NCI-H2227 treated with DMSO at 0.1 percent for 48 hours (cell line): ENCODE measurements at places on chromosomes 12 and 14.

DNA sequence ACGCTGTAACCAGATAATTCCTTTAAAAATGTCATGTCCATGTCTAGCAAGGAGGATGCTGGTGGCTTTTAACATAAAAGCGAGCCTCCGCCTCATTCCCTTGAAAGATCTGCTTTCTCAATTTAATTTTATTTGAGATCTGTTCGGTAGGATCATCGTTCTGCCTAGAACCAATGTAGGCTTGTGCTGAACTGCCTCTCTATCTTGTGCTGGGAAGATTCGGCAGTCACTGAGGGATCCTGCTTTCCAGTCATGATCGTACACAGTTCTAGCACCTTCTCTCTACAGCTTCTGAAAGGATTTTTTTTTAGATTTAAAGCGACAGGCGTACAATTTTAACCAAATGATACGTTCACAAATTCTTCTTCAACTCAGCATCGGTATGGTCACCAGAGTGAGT lies 54.3 kb downstream of the PEBP1 start:
- peak; percentile 77 for DNase-seq

GRCh38 chr12:56298828-56299227 lies 1.3 kb downstream of the CS start:
- DNase-seq, result no peak

- DNase-seq, result no peak
Measured at GRCh38 chr12:65501093-65501621, 222.7 kb downstream of the MSRB3 start.

DNA sequence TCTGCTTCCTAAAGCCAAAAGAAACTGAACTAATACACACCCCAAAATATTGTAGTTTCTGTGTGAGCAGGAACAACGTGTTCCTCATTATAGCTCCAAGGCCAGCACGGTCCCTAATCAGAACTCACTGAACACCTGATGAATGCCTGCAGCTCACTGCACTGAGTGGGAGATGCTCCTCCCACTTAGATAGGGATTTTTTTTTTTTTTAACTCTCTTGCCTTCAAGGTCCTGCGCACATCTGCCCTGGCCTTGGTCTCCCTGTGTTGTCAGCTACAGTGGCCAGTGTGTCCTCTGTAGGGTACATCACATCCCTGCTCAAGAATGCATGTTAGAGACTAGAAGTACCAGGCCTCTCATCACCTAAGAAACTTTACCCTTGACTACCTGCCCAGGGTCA lies 44.3 kb upstream of the TMPO start:
- no peak for DNase-seq

- no peak for DNase-seq
Measured at GRCh38 chr12:124017064-124017463, 44.0 kb downstream of the ZNF664 start.

- DNase-seq, result no peak
Measured at GRCh38 chr12:19751078-19751477, 311.8 kb downstream of the AEBP2 start.

- DNase-seq, result no peak
Measured at GRCh38 chr12:19278407-19278806, 148.9 kb downstream of the PLEKHA5 start.

- DNase-seq, result no peak
Measured at GRCh38 chr12:11658791-11659190, 9.3 kb downstream of the ETV6 start.

DNA sequence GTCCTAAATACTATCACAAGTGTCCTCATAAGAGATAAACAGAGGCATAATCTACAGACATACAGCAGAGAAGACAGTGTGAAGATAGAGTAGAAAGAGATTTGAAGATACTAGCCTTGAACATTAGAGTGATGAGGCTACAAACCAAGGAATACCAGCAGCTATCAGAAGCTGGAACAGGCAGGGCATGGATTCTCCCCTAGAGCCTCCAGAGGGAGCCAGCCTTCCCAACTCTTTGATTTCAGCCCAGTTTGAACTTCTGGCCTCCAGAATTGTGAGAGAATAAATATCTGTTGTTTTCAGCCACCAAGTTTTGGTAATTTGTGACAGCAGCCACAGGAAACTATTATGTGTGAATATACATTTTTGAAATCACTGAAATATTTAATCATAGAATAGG lies 47.2 kb downstream of the CCDC91 start:
- DNase-seq, result no peak

GRCh38 chr14:32329690-32330285 lies 690 bp downstream of the AKAP6 start:
- DNase-seq, result no peak

- DNase-seq, result no peak
Measured at GRCh38 chr14:85444635-85445034, 85.3 kb upstream of the FLRT2 start.

- no peak for DNase-seq
Measured at GRCh38 chr14:62185078-62185477, 422.9 kb downstream of the SNAPC1 start.

DNA sequence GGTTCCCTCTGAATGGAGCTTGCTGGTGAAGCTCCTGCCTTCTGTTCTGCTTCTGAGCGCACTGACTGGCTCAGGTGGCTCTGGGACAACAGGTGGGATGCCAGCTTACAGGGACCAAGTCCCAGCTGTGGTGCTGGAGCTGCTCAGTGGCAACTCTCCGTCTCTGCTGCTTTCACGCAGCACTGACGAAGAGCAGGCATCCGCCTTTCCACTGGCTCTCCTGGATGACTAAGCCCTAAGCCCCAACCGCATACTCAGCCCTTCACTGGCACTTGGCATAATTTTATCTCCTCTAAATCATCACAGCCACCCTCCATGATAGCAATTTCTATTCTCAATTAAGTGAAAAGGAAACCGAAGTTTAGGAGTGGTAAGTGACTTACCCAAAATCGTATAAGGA lies 3.7 kb upstream of the RTL1 start:
- DNase-seq, result no peak

DNA sequence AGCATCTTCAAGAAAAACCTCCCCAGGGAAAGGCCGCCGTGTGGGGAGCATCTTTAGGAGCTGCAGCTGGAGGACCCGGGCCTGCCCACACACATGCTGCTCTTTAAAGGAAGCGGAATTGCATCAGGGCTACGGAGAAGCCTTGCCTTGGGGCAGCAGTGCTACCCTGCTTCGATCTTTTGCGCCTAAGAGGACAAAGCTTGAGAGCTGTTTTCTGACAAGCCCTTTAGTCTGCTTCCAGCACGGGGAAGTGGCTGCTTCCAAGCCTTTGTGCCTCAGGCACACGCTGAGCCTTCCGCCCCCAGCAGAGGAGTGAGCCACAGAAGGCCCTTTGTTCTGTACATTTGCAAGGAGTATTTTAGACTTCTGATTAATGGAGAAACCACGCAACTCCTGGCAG lies 31.5 kb downstream of the COA8 start:
- peak; percentile 45 for DNase-seq

- no peak for DNase-seq
Measured at GRCh38 chr12:110108309-110109036, 15.7 kb upstream of the IFT81 start.

GRCh38 chr12:116280595-116281290 lies 3.2 kb upstream of the MED13L start:
- no peak for DNase-seq

- DNase-seq, result no peak
Measured at GRCh38 chr12:92871116-92871515, 58.0 kb downstream of the EEA1 start.

DNA sequence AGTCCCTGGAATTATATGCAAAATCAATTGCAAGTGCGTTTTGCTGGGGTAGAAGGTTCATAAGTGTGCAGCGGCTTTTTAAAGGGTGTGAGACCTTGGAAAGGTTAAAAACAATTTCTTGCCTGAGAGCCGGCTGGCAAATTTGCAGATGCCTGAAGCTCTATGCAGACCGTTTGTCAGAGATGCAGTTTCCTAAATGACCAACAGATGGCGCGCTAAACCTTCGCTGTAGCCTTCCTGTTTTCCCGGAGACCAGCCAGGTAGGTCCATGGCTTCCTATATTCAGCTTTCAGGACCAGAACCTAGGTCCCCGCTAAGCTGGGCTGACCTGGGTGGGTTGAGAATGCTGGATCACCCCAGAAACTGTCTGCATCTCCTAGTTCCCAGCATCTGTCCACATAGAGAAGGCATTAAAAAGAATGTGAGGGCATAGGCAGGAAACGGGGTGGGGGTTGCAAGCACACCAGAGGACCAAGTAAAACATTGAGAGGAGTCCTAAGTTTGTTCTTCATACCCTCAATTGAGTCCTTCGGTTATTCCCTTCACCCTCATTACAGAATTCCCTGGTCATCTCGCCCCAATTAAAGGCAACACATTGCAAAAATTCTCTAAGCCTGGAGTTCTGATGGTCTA lies 5.7 kb upstream of the NOS1 start:
- peak; percentile 87 for DNase-seq

DNA sequence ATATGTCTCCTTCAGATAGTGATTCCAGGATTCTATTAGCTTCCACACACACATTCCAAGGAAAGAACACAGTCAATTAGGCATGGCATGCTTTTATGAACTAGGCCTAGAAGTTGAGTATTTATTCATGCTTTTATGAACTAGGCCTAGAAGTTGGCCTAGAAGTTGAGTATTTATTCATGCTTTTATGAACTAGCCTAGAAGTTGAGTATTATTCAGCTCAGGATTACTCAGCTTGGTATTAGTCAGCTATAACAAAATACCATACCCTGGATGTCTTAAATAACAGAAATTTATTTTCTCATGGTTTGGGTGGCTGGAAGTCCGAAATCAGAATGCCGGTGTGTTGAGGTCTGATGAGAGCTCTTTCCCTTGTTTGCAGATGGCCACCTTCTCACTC lies 442.7 kb upstream of the FLRT2 start:
- DNase-seq, result no peak

DNA sequence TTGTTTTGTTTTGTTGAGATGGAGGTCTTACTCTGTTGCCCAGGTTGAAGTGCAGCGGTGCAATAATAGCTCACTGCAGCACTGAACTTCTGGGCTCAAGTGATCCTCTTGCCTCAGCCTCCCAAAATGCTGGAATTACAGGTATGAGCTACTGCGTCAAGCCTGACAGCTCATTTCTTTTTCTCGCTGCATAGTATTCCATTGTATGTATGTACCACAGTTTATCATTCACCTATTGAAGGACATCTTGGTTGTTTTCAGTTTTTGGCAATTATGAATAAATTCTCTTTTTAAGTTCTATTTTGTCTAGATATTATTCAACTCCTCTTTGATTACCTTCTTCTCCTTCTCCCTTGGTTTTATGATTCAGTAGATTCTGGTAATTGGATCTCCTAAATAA lies 13.5 kb downstream of the HSD17B6 start:
- DNase-seq, result no peak

DNA sequence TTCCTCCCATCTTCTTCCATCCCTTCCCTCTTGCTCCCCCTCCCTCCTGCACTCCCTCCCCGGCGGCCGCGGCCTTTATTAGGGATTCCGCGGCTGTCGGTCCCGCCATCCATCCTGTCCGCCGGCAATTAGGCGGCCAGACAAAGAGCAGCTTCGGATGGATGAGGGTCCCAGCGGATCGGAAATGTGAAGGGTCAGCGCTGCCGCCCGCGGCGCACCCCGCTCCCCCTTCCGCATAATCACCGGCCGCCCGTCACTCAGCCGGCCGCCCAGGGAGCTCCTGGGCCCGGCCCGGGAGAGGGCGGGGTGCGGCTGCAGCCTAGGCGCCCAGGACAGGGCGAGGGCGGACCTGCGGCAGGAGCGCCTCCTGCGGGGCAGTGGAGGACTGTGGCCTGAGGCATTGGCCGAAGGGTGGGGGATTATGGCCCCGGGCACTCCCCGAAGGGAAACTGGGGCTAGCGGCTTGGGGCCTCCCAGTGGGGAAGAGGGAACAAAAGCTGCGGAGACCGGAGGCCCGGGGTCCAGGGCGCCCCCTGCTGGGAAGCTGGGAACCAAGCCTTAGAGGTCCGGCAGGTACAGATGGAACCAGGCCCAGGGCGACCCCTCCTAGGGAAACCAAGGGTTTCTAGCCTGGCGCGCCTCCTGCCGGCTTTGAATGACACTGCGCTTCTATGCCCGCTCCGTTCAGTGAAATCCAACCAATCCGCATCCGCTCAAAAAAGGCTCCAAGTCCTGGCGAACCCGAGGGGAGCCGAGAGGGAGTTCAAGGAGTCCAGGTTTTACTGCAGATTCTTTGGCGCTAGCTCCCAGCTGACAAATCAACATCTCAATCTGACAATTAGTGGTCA lies 4.4 kb upstream of the DNAJC22 start:
- DNase-seq, result peak; percentile 84

- DNase-seq, result no peak
Measured at GRCh38 chr12:46470975-46471374, 98.4 kb upstream of the SLC38A2 start.

DNA sequence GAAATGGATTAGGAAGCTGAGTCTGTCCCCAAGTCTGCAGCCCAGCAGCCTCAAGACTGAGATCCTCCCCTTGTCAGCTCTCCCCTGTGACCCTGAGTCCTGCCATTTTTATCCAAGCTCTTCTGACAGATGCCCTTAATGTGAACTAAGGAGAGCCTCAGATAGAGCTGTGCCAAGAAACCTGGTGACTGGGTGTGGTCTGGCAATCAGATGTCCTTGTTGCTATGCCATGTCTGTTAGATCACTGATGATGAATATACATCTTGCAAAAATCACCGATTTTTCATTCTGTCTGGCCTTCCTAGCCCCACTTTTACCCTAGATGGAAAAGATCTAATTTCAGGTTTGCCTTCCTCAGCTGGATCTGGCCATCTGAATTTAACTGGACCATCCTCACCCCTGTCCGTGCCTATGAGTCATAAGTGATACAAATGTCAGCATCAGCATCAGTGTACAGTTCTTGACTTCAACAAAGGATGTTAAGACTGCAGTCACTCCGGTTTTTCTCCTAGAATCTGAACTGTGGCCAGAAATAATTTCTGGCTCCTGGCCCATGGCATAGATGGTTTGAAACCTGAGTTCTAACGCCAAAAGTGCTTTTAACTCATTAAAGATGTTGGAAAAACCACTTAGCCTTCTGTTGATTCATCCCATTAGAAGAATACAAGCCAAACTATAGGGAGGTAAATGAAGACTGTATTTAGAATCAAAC lies 61.2 kb upstream of the GRIP1 start:
- no peak for DNase-seq

GRCh38 chr14:50828721-50829488 lies 2.1 kb downstream of the NIN start:
- DNase-seq, result no peak

DNA sequence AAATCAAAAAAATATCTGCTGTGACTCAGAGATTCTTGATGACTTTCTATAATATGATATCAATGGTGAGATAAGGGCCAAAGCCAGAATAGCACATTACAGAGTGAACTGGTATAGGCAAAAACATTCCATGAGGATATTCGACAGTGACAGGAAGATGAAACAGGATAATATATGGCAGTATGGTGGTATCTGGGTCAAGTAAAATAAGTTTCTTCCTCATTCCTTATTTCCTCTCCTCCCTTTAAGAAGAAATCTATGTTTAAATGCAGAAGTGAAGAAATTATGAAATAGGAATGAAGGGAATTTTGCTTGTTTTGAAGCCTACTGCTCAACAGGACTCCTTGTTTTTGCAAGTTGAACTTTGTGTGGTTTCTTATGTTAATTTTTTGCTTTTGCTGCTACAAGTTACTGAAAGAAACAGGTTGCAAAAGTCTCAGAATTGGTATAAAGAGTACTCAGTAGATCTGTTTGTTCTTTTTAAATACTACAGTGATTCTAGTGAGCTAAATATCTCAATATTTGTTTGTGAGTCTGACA lies 7.0 kb downstream of the ACSS3 start:
- no peak for DNase-seq

GRCh38 chr12:2686280-2686646 lies 108.5 kb upstream of the FKBP4 start:
- no peak for DNase-seq

GRCh38 chr14:32564596-32564995 lies 235.5 kb downstream of the AKAP6 start:
- no peak for DNase-seq
